Posterior vena cava (tissue), 2 donors: ENCODE measurements at places on chromosomes 4 and X.

DNA sequence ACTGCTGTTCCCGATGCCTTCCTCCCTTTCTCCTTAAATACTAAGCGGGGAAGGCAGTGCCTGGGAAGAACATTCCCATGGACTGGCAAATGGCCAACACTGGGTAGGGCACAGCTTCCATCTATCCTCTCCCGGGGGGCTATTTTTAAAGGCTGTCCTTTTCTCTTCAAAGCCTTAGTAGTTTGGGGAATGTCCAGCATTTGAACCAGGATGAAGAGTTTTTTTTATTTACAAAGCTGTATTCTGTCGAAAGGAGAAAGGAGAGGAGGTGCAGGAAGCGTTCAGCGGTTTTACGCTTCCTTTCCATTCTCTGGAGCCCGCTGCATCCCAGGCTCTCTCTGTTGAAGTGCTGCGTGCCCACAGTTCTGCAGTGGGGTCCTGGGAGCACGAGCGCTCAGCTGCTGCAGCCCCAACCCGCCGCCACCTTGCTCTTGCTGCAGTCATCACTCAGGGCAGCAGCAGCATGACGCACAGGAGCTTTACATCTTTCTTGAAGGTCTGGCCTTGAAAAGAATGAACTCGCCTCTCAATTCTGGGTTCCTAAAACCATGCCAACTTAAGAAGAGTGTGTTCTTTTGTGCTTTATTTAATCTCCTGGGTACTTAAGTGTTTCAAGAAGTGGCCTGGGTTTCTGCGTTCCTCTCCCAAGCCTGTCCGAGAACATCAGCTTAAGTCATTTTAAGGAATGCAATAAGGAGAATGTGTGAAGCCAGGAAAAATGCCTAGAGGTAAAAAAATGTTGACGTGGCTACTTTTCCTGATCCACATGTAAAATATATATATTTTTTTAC, 427.2 kb downstream of the MAPK10 start:
- DNase-seq: no peak

DNA sequence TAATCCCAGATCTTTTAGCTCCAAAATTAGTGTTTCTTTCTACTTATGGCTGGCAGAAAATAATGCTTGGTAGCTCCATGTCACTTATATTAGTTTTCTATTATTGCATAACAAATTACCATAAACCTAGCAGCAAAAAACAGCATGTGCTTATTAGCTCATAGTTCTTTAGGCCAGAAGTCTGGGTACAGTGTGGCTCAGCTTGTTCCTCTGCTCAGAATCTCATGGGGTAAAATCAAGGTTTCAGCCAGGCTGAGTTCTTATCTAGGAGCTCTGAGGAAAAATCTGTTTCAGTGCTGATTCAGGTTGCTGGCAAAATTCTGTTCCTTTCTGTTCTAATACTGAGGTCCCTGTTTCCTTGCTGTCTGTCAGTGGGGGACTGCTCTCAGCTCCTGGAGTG, 101.1 kb downstream of the CT47B1 start:
- no peak for DNase-seq

- no peak for DNase-seq
These were observed 715.9 kb downstream of the SMARCA1 start for GRCh38 chrX:128807367-128807766.

- no peak for DNase-seq
These were observed 114.3 kb downstream of the GABRB1 start for GRCh38 chr4:47145630-47146029.
